ENCODE measurements at places on chromosomes 3 and 15.

DNA sequence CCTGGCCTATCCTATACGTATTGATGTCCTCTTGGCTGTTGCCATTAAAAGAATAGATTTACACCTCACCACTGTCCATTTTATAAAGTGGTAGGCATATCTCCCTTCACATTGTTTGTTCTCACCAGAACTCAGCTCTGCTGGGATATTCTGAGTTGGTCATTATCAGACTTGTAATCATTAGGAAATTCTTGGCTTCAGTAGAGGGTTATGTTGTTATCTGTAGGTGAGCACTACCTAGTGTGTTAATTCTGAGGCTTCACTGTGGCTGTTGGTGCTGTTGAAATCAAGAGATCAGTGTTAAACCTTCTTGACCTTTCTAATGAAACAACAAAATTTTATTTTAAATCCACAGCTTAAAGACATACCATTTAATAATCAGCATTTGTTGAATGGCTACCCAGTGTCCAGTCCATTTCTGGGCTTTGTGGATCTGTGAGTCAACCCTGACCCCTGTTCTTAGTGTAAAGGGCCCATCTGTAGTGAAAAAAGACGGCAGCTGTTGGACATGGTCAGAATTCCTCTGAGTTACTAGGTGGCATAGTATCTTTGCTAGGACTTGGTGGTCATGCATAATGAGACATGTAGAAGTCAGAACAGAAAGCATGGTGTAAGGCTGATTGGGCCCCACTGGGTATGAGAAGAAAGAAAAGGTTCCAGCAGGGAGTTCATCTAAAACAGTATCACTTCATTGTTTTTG, 32.9 kb upstream of the P4HTM start:
- no peak for DNase-seq

- DNase-seq, result no peak
Measured at GRCh38 chr3:49745986-49746385, 22.2 kb upstream of the GMPPB start.

DNA sequence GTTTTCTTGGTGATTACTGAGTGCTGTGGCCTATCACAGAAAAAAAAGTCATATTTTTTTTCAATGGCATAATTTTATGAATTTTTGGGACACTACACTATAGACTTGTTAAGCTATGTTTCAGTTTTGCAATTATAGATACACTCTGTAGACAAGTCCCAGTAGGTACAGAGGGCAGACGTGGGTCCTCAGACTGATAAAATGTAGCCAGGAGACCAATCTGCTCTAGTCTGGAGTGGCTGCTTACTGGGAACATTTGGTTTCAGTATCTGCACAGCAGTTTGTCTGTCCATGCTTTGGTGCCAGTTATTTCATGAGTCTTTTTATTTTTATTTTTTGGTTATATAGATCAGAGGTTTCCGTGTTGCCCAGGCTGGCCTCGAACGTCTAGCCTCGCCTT, 313.4 kb upstream of the LRRFIP2 start:
- DNase-seq, result no peak

- DNase-seq, result no peak
Measured at GRCh38 chr15:63221346-63221745, 31.9 kb downstream of the RAB8B start.

DNA sequence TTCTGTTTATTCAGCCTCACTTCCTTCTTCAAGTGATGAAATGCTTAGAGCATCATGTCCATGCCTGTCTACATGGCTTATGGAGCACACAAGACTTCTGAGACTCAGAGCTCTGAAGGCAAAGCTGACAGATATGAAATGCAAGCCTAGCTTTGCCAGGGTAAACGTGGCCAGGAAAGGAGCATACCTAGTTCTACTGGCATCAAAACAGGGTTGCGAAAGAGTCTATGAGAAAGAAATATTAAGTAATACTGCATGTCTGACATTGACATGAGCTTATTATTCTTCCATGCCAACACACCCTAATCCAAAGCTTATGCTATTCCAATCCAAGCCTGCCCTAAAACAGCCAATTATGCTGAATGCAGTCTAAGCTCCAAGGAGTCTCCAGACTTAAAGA, 391.5 kb downstream of the ERC2 start:
- DNase-seq, result no peak

DNA sequence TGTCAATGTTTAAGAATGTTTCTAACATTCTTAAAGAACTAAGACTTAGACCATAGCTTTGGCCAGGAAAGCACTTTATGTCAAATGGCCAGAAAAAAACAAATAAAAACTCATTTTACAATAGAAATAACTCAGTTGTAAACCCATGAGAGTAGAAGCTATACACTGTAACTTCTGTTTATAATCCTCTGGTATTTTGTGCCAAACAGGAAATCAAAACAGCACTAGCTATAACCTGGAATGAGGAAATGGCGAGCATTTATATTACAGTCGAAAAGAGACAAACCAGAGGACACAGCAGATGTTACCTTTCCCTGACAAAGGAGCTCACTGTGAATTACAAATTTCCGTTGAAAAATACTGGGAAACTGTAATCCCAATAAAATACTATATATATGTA, 10.3 kb downstream of the GK5 start:
- no peak for DNase-seq

- no peak for DNase-seq
Measured at GRCh38 chr3:52188556-52188955, 9.4 kb upstream of the ALAS1 start.
